Vagina (tissue), 2 donors: ENCODE measurements at places on chromosomes 16 and 17. TPM values are rescaled to one million over a fixed set of nuclear protein-coding genes. Genes with fewer than 3 reads are reported as not detected.

- DNase-seq = no peak
Observed at GRCh38 chr16:54685682-54686081, 245.0 kb upstream of the IRX5 start.

DNA sequence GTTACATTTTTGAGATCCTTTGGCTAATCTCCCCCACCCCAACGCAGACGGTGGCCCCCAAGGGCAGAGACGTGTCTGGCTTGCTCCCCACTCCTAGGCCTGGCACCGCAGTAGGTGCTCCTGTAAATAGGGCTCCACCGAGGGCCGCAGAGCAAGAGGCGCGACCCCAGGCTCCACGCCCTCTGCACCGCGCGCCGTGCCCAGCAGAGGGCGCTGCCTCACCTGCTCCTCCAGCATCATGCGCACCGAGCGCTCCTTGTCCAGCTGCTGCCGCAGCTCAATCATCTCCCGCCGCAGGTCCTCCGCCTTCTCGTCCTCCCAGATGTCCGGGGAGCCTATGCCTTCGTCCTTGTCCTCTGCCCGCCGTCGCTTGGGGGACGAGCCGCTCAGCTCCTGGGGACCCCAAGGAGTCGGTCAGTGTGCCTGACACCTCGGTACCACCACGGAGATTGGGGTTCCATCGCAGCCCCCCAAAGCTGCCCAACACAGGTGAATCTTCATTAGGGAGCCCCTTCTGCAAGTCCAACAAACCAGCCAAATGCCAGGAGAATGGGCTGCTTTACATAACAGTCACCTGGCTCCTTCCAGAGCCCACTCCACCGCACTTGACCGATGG lies 11.2 kb downstream of the TFAP4 start:
- no peak for DNase-seq

DNA sequence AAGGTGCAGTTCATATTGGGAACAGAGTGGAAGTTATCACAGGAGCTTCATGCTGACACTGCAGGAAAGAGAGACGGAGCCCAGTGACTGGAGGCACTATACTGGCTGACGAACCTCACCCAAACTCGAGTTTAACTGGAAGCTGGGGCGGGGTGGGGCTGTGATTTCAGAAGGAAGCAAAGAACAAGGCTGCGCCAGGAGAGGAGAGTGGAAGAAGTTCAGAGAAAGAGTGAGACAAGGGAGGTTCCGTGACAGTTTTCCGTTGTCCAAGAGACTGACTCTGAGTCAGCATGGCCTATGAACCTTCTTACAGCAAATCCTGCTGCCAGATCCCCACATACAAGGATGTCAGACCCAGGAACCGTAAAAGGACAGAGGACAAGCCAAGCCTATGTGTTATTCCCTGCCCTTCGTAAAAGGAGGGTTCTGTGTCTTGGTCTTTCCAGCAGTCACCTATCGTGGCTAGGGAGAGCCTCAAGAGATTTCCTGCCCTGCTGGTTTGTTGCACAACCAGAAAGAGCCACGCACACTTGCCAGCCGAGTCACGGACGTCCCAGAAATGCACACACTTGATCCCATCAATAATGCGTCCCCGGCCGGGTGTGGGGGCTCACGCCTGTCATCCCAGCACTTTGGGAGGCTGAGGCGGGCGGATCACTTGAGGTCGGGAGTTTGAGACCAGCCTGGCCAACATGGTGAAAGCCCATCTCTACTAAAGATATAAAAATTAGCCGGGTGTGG lies 5.1 kb downstream of the PITPNA start:
- no peak for DNase-seq

DNA sequence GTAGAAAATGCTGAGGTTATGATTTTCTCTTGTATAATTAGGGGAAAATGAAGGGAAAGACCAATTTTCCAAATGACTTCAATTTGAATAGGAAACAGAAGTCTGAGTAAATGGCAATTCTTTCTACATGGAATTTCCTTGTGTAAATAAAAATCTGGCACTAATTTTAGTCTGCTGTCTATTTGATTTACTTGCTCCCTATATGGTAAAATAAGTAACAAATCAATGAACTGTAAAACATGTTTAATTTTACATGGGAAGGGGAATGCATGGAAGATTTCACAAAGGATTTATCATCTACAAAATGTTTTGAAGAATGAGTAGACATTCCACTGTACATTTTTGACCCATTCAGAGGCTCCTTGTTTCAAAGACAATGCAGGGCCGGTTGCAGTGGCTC lies 811.6 kb upstream of the GOT2 start:
- no peak for DNase-seq

- DNase-seq = no peak
Observed at GRCh38 chr16:84103678-84104077, 13.1 kb downstream of the MBTPS1 start.

- no peak for DNase-seq
Observed at GRCh38 chr16:27444015-27444414, 42.0 kb downstream of the IL21R start.

- no peak for DNase-seq
Observed at GRCh38 chr16:66936462-66936861, 1.1 kb downstream of the CES2 start.

DNA sequence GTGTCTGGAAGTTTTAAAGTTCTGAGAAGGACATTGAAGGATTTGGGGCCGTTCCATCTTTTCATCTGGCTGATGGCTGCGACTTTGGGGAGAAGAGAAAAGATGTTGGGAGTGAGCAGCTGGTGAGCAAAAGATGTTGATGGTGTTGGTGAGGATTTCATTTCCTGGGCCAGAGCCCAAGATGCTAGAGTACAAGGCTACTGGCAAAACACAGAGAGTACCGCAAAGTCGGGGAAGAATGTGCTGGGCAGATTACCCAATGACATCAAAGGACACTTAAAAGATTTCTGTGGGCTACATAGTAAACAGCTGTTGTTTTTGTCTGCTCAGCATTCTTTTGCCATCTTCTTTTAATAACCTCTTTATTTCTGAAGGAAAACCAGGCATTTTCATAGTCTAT lies 49.4 kb upstream of the GAS7 start:
- DNase-seq = peak; percentile 40

DNA sequence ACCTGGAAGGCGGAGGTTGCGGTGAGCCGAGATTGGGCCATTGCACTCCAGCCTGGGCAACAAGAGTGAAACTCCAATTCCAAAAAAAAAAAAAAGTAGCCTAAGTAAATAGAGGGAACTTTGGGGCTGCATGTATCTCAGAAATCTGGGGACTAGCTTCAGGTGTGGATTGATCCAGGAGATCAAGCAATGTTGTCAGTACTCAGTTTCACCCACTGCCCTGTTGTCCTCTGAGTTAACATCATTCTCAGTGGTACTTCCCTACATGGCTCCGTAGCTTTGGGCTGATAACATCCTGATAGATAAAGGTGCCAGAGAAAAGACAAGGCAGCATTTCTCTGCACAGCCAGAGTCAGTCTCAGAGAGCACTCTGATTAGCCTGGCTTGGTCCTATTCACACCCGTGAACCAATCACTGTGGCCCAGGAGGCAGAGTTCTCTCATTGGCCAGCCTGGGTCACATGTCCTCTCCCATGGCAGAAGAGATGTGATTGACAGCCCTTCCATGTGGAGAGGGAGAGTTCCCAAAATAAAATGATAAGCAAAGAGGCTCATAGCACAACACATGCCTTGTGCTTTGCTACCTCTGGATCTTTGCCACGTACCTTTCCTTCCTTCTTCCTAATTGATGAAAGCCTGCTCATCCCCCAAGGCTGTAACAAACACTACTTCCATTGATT lies 99.6 kb downstream of the ABCC1 start:
- no peak for DNase-seq

DNA sequence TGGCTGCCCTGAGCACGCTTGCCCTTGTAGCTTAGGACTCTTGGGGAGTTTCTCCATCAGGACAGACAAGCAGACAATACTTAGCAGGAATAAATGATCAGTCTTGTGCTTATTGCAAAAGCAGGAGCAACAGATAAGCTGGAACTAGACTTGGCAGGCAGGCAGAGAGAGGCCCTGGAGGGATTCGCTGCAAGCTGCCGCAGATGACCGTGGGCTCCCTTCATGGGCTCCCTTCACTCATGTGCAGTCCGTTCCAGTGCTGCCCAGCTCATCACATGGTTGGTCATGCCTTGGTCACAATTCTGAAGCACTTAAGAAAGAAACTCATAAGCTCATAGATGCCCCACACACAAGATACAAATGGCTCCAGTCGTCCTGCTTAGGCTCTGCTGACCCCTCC lies 2.4 kb upstream of the SLC5A10 start:
- no peak for DNase-seq

DNA sequence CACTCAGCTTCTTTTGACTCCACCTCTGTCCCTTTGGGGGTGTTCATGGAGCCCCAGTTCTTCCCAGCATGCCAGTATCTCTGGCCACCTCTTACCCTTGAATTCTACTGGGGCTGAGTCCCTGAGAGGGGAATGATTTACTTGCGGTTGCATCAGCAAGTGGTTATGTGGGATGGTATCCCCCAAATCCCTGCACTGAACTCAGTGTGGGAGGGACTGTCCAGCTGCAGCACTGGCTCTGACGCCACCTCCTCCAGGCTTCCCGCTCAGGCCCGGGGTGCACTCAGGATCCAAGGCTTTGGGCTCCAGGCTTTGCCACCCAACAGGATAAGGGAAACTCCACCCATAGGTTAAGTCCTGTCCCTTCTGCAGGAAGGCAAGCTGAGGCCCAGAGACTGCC lies 21.1 kb upstream of the BRD7 start:
- peak; percentile 29 for DNase-seq

- DNase-seq = no peak
Observed at GRCh38 chr16:64417711-64418227, 704.1 kb downstream of the CDH11 start.

- DNase-seq = no peak
Observed at GRCh38 chr16:85403693-85404092, 209.4 kb upstream of the GSE1 start.

DNA sequence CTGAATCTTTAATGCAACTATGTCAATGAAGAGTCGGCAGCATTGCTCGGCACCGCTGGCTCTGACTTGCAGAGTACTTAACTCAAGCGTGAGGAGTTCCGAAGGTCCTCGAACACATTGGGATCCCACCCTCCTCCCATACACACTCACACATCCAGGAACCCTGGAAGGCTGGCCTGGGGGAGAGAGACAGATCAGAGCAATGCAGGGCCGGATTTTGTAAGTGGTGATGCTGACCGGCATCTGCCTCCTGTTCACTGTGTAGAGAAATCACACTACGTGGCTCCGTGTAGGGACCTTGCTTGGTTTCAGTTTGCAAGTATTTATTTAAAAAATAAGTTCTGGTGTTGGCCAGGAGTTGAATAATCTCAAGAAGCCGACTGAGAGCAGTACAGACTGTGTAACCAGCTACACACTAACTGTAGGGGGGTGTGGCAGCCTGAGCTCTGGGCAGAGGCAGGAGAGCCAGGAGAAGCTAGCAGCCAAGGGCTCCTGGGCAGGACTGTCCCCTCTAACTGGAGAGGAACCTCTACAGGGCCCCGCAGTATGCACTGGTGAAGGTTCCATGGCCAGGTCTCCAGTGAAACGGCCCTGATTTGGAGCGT lies 190.2 kb upstream of the TNRC6C start:
- DNase-seq = no peak

- no peak for DNase-seq
Observed at GRCh38 chr17:9138161-9138717, 116.9 kb downstream of the NTN1 start.

GRCh38 chr17:81241648-81242420 lies 2.7 kb downstream of the NDUFAF8 start:
- DNase-seq = no peak

- DNase-seq = no peak
Observed at GRCh38 chr16:72270531-72270930, 98.6 kb upstream of the PMFBP1 start.

DNA sequence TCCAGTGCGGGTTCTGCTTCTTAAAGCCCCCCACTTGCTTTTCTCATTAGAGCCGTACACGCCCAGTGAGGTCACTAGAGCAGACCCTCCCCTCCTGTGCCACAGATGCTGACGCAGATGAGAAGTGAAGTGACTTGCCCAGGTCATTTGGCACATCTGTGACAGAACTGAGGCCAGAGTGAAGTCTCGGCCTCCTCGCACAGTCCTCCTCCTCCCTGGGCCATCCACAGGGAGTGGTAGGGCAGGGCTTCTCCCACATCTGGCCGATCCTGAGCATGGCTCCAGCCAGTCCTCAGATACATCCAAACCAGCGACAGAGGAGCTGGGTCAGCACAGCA lies 15.3 kb upstream of the TBX2 start:
- DNase-seq = no peak

- DNase-seq = no peak
Observed at GRCh38 chr16:31223044-31223443, 6.1 kb upstream of the PYDC1 start.

DNA sequence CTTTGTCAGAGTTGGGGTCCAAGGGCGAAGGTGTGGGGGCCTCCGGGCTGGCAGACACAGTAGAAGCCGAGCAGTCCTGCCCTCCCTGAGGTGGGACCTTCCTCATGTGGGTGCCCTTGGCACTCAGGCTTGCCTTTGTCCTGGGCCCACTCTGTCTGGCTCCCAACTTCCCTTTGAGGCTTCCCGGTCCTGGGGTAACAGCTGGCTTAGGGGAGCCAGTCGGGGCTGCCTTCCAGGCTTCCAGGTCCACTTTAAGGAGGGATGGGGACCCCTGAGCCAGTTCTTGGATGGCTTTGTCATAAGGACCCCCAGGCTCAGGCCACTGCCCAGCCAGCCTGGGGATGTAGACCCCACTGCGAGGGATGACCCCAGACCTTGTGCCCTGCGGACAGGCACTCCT lies 7.8 kb downstream of the GAS2L2 start:
- no peak for DNase-seq

MRTFB gene
- total RNA-seq = 103 TPM

CHAD gene
- total RNA-seq = not detected

KRT32 gene
- not detected for total RNA-seq

C17orf50 gene
- total RNA-seq = not detected

STH gene
- not detected for total RNA-seq

MTSS2 gene
- 102 TPM for total RNA-seq

PIRT gene
- 6.4 TPM for total RNA-seq

TEKT5 gene
- total RNA-seq = not detected

DPEP2 gene
- 2.0 TPM for total RNA-seq

PMM2 gene
- 21.4 TPM for total RNA-seq
